Renal cortical epithelial cell (primary cell): ENCODE measurements at places on chromosomes 16 and 17.

- peak; percentile 56 for DNase-seq
Measured at GRCh38 chr17:73770115-73770848, 126.0 kb upstream of the SDK2 start.

DNA sequence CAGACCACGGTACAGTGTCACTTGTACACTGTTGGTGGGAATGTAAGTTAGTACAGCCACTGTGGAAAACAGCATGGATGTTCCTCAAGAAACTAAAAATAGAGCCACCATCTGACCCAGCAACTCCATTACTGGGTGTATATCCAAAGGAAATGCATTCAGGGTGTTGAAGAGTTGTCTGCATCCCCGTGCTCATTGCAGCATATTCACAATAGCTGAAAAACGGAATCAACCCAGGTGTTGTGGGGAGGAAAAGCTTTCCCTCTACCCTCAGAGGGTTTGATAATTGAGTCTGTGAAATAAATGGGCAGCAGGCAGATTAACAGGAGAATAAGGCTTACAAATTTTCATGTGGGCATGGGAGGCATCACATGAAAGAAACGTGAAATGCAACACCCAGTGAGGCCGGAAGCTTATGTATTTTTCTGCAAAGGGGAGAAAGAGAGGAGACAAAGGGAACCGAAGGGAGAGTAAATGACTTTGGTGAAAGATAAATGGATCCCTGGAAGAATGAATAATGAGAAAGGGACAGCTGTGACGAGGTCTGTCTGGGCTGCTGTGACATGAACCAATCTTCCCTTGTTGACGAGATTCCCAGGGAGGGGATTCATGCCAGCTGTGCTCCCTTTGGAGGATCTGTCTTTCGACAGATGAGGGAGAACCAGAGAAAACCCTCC, 106.2 kb downstream of the KCNJ12 start:
- no peak for DNase-seq

DNA sequence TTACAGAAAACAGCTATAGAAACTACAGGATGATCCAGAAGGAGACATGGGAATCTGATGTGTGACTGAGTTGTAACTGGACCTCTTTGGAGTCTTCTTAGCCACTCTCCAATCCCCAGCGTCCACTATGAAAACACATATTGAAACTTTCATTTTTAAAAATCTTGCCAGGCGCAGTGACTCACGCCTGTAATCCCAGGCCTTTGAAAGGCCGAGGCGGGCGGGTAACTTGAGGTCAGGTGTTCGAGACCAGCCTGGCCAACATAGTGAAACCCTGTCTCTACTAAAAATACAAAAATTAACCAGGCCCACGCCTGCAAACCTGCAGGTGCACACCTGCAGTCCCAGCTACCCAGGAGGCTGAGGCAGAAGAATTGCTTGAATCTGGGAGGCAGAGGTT, 53.3 kb downstream of the HIC1 start:
- DNase-seq: no peak

- DNase-seq: peak; percentile 53
Measured at GRCh38 chr17:35892091-35893035, 12.2 kb upstream of the CCL5 start.

DNA sequence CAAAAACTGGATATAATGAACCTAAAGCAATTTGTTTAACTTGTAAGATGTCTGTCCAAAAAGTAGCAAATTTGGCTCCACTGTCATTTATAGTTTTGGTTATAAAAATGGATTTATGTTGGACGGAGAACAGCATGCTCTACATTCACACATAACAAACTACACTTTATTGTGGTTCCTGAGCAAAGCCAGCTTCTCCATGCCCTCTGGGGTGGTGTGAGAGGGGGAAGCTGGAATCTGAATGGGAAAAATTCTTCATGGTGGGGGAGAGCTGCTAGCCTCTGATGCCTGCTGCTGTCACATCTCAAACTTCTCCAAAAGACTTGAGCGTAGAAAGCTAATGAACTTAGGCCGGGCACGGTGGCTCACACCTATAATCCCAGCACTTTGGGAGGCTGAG, 9.8 kb upstream of the METTL9 start:
- DNase-seq: no peak

GRCh38 chr17:31052187-31052889, 42.4 kb upstream of the NF1 start:
- peak; percentile 88 for DNase-seq
